ENCODE measurements at places on chromosomes 1 and 21. TPM values are rescaled to one million over a fixed set of nuclear protein-coding genes. Genes with fewer than 3 reads are reported as not detected.

The ILDR2 gene
- total RNA-seq = 0.08 TPM

The TSNAX gene
- total RNA-seq = 42.7 TPM

The TFF3 gene
- not detected for total RNA-seq

The CFH gene
- total RNA-seq = 4.1 TPM

The CFHR4 gene
- not detected for total RNA-seq

The CCT8 gene
- total RNA-seq = 184 TPM

The ABCG1 gene
- 2.1 TPM for total RNA-seq

The PTGFR gene
- not detected for total RNA-seq

The TEX38 gene
- not detected for total RNA-seq

The NBPF26 gene
- total RNA-seq = 5.0 TPM

The ELAPOR1 gene
- total RNA-seq = 0.49 TPM

The OR2T4 gene
- not detected for total RNA-seq

The ADAM30 gene
- not detected for total RNA-seq

The PATJ gene
- 4.5 TPM for total RNA-seq
